NAMALWA (cell line): ENCODE measurements at places on chromosomes 5 and 9.

GRCh38 chr5:83632874-83633273, 87.8 kb downstream of the HAPLN1 start:
- DNase-seq, result no peak

DNA sequence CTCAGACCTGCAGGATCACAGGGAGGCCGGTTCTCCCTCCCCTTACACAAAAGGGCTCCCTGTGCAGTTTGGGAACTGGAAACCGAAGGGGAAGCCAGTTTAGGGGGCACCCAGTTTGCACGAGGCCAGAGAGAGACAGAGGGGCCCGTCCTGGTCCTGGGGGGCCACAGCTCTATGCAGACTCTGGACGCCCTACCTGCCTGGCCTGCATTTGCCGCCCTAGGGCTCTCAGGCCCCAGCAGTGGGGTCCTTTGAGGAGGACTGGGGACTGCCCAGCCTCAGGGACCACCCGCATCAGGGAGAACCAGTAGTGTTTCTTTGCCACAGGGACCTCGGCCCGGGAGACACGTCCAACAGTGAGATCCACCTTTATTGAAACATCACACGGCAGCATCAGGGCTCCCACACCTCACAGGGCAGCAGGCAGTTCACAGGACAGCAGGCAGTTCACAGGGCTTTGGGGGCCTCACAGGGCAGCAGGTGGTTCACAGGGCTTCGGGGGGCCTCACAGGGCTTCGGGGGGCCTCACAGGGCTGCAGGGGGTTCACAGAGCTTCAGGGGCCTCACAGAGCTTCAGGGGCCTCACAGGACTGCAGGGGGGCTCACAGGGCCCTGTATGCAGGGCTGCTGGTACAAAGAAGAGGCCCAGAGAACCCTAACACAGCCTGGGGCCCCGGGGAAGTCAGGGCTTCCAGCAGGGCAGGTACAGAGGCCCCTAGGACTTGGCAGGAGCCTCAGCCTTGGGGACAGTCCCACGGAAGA, 648 bp upstream of the NSMF start:
- no peak for DNase-seq

DNA sequence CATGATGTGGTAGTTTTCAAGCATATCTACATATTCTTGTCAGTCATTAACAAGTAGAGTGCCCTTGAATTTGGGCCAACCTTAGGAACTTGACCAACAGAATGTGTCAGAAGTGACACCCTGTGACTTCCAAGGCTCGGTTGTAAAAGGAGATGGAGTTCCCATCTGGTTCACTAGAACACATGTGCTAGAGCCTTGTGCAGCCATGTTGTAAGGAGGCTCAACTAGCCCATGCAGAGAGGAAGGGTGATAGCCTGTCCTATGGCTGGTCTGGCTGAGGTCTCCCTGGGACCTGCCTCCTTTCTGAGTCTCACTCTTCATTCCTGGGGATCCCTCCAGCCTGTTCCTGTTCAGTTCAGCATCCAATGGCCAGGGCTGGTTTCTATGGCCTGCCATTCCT, 28.1 kb upstream of the HRH2 start:
- DNase-seq, result no peak

- DNase-seq, result no peak
Measured at GRCh38 chr9:24035816-24036215, 209.8 kb upstream of the ELAVL2 start.

GRCh38 chr5:71922584-71923106, 184.6 kb upstream of the MAP1B start:
- no peak for DNase-seq

GRCh38 chr5:66922881-66923280, 273.7 kb downstream of the CD180 start:
- no peak for DNase-seq

DNA sequence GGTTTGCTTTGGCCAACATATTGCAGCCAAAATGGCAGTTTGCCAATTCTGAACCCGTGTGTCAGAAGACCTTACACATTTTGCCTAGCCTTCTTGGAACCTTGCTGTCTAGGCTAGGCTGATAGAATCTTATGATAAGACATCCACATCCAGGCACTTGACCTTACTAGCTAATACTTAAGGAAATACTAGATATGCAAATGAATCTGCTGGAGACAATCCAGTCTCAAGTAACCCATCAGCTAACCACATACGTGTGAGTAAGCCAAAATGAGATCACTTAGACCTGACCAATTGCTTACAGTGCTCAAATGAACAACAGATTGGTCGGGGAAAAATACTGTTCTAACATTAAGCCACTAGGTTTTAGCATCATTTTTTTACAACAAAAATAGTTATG, 1504.6 kb upstream of the CDH9 start:
- peak; percentile 1 for DNase-seq

DNA sequence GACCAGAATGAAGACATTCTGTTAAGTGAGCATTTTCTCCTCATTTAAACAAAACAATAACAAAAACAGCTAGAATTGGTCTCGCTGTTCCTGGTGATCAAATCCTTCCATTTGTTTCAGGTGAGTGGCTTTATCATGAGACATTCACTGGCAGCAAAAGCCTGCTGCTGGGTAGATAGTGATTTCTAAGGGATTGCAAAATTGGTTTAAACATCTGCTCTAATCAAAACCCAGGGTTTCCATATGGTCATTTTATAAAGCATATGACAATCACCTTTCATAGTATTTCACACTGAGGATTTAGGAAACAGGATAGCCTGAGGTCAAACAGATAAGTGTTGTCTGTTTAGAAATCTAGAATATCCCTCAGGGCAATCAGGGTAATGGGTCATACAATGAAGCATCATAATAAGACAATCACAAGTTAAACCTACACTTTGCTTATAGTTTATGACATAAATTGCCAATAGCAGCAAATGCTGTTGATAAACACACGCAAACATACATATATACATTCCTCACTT, 769.6 kb upstream of the C9orf72 start:
- no peak for DNase-seq

GRCh38 chr9:20684875-20685696, 1.0 kb downstream of the FOCAD start:
- peak; percentile 19 for DNase-seq

- no peak for DNase-seq
Measured at GRCh38 chr9:14240537-14240936, 73.4 kb downstream of the NFIB start.

DNA sequence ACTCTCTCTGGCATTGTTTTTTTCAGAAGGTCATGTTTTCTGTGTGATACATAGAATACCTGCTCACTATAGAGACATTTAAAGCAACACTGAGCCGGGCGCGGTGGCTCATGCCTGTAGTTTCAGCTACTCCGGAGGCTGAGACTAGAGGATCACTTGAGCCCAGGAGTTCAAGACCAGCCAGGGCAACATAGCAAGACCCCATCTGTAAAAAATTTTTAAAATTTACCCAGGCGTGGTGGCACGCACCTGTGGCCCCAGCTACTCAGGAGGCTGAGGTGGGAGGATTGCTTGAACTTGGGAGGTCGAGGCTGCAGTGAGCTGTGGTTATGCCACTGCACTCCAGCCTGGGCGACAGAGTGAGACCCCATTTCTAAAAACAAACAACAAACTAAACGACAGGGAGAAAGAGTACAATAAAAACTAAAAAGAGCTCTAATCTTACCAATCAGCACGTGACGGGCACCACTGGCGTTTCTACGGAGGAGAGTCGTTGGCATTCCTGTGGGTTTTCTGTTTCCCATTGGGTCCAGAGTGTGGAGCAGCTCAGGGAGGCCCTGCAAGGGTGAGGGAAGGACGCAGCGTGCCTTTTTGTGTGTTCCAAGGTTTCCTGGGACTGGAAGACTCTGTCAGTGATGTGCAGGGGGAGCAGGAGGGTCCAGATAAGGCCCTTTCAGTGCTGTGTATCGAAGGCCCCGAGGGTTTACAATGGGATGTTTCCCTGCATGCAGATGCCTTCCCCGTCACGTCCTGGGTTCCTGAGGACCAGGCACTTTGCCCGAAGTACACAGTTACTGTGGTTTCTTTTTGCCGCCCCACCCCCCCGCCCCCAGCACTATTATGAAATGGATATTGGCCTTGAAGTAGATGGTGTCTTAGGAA, 7.2 kb upstream of the RNU6ATAC start:
- DNase-seq, result no peak

DNA sequence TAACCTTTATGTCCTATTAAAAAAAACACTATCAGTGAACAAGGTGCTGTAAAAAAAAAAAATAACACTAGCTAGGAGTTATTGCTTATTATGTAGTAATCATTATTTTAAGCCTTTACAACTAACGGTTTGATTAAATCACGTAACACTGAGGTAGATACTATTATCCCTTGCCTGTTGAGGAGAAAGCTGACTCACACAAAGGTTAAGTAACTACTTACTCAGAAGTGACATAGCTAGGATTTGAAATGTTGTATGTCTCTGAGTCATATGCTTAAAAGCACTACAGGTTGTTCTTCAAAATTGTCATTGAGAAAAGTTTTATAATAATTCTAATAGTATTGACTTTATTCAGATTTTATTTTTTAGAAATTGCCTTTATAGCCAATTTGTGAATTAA, 8.8 kb downstream of the TENT2 start:
- DNase-seq, result no peak

DNA sequence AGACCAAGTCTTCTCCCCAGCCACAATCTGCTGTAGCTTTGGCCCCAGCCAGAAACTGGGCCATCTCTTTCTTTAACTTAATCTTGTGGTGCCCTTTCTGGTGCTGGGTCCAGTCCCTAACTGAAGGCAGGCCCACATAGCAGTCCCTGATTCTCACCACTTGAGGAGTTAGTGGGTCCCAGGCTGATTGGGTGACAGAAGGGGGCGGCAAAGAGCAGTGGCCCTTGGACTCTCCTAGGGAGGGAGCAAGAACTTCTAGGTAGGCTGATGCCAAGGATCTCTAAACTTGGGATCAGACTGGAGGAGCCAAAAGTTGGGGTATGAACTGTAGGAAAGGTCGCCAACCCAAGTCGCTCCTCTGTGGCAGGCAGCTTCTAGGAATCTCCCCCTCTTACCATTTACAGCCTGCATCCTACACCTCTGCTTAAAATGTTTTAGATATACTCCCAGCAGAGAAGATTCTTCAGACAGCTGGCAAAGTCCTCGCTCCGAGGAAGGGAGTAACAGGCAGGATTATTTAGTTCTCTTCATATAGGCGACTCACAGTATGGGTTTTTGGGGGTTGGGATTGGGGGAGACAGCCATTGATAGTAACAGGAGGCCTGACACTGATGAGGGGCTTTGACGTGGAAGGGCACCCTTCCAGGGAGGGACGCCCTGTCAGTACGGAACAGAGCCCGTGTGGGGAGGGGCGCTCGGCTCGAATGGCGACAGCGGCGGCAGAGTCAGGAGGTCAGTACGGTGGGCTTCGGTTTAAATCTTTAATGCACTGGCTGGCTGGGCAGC, 2.0 kb upstream of the CCL27 start:
- peak; percentile 88 for DNase-seq

DNA sequence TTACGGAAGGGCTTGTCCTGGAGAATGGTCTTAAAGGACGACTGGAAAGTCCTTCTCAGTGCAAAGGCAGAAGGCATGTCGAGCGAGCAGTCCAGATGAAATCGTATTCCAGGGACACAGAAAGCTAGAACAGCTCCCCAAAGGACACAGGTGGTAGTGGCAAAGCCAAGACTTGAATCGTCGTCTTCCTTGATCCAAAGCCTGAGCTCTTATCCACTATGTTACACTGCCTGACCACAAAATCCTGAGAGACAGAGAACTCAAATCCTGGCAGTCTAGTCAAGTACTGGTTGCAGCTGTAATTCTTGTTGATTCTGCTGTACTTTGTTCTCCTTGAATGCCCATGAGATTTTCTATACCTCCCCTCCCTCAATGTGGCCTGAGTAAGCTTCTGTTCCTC, 198.7 kb downstream of the TARS1 start:
- DNase-seq, result no peak

- DNase-seq, result no peak
Measured at GRCh38 chr5:76224898-76225297, 141.7 kb downstream of the SV2C start.
